ENCODE measurements at places on chromosomes 7 and 10.

GRCh38 chr7:75967055-75967454 lies 27.3 kb downstream of the TMEM120A start:
- DNase-seq, result no peak

DNA sequence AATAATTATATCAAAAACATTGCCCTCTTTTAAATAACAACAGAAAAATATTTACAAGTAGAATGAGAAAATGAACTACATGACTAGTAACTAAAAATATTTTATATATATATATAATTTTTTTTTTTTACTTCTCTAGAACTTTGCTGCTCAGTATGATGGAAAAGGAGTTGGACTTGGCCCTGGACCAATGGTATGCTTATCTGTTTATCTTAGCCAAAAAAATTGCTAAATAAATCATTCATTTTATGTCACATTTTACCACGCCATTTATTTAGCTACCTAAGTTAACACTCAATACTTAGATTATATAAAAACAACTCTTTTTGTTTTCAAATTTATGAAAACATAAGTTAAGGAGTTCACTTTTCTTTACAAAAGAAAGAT lies 6.7 kb downstream of the COL1A2 start:
- DNase-seq, result no peak

DNA sequence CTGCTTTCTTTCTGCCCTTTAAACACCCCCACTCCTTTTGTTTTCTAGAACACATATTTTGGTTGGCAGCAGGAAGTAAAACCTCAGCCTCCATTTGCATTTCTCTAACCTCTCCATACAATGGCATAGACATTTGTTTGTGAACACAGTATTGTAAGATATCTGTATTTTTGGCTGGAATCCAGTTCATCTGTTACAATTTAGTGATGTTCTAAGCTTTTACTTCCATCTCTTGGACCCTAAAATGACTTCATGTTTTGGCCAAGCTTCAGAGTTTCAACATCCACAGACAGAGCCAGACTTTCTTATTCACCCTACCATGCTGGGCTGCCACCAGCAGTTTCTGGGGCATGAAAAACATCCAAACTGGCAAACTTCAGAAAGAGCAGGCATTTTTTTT lies 21.1 kb upstream of the AUTS2 start:
- DNase-seq, result no peak

GRCh38 chr7:78437118-78437517 lies 638.5 kb downstream of the PHTF2 start:
- no peak for DNase-seq

GRCh38 chr7:108034586-108034985 lies 31.6 kb upstream of the LAMB1 start:
- no peak for DNase-seq

- DNase-seq, result peak; percentile 98
Measured at GRCh38 chr10:129963641-129964501, at the start of gene EBF3. TSS of gene EBF3 (minus strand) at chr10:129964274. CDS start at chr10:129963768, 506 bp downstream.

DNA sequence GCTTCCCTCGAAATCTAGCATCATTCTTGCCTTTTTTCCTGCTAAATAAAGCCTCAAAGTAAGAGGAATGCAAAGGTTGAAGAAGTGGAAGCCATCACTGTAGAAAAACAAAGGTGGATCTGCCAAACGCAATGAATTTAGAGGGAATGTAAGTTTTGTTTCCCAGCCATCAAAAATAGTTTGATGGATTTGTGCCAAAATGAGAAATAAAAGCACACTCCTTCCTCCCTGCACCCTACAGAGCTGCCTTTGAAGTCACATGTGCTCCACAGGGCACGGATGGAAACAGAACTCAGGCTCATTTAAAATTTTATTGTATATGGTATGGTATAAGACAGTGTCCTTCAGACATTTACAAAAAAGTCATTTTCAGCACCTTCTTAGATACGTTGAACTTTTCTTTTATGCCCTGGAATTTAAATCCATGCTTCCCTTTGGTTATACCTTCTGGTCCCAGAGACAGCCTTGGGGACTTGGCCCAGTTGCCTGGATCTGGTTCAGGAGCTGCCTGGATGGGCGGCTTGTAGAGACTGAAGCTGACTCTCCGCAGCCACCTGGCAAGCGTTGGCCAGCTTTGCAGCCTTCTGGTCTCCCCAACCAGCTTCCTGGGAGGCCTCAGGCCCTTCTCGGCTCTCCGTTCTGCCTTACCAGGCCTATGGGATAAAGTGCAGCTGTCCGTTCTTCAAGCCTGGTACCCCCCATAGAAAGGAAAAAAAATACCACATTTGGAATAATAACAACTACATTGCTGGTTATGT lies 228.5 kb upstream of the NEBL start:
- no peak for DNase-seq

GRCh38 chr10:103775776-103776175 lies 79.6 kb downstream of the SH3PXD2A start:
- no peak for DNase-seq

GRCh38 chr10:12960334-12960898 lies 41.1 kb downstream of the CCDC3 start:
- no peak for DNase-seq

- DNase-seq, result peak; percentile 48
Measured at GRCh38 chr7:18700147-18700546, 204.6 kb downstream of the HDAC9 start.

DNA sequence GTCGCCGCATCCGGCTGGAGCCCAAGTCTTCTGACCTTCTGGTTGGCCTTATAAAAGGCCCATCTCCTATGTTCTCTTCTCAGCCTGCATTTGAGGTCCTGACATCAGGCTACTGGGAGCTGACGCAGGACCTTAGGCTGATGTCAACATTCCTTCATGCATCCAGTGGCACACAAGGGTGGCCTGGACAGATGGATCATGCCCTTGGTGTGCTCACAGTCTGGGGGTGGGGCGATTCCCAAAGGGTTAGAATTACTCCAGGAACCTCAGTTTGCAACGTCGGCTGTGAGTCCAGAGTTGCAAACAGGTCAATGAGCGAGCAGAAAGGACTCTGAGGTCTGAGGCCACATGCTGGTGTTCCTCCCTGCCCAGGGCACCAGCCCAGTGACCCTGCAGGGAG lies 8.2 kb upstream of the CLIP2 start:
- DNase-seq, result no peak

GRCh38 chr7:77542409-77542808 lies 5.3 kb downstream of the PTPN12 start:
- no peak for DNase-seq

DNA sequence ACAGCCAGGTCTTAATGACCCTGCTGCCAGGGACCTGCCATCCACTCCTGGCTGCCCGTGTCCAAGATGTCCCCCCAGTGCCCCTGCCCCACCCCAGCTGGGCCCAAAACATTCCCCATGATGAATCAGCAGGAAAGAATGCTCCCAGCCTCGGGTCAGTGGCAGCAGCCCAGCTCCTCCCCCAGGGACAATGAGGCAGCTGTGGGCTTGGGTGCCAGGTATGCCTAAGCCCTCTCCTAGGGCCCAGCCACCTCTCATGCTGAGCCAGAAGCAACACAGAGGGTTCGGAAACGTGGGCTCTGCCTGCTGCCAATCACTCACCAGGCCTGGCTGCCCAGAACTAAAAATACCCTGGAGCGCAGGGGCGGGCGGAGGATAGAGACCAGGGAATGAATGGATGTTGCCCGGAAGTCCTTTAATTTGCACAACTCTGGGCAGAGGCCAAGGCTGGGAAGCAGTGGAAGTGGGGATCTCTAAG lies 1.5 kb upstream of the LOXL4 start:
- peak; percentile 47 for DNase-seq

DNA sequence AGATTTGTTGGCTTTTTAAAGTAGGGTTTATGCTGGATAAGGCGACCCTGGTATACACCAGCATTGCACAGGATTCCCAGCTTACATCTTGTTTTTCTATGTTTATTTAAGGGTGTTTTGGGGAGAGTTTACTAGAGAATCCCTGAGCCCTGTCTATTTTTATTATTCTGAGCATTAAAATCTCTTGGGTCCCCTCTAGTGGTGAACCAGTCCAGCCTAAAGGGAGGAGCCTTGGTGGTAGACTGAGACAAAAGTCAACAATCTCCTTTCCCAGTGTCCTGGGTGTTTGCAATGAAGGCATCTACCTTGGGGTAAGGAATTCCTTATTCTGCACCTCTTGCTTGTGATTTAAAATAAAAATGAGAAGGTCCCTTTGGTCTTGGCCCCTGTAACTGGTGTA lies 38.2 kb downstream of the ANTXRL start:
- no peak for DNase-seq

- no peak for DNase-seq
Measured at GRCh38 chr10:57849691-57850357, 417.9 kb downstream of the IPMK start.

DNA sequence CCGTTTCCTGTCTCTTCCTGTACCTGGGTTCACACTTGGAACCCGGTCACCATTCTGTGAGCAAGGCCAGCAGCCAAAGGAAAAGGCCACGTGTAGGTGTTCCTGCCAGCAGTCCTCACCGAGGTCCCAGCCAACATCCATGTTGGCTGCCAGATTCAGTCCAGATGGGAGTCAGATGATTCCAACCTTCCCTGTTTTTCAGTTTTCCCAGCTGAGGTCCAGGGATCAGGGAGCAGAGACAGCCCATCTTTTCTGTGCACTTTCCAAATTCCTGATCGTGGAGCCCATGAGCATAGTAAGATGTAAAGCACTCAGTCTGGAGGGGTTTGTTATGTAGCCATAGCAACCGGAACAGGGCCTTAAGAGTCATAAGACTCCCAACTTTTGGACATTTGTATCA lies 3.9 kb upstream of the PVRIG start:
- DNase-seq, result no peak

- no peak for DNase-seq
Measured at GRCh38 chr10:131724169-131724545, 176.7 kb upstream of the PPP2R2D start.

- DNase-seq, result peak; percentile 72
Measured at GRCh38 chr7:31744294-31744874, 57.4 kb downstream of the PPP1R17 start.

DNA sequence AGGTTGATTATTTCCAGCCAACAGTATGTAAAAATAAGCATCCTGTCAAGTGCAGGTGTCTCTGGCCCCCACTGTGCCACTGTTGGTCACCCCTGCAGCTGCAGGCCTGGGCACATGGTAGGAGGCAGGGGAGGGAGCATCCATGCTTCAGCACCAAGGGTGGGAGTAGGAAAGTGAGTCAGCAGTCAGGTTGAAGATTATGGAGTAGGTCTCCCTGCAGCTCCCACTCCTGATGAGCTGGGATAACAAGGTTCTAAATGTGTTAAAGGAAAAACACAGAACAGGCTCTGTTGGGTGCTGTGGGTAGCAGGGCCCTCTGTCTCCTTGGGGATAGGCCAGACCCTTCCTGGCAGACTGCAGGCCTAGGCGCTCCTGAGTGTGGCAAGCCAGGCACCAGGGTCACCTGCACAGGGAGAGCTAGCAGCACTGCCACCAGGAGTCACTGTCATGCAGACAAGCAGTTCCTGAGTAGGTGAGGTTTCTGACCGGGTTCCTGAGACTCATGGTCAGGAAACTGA lies 59.3 kb downstream of the NUDCD3 start:
- no peak for DNase-seq

DNA sequence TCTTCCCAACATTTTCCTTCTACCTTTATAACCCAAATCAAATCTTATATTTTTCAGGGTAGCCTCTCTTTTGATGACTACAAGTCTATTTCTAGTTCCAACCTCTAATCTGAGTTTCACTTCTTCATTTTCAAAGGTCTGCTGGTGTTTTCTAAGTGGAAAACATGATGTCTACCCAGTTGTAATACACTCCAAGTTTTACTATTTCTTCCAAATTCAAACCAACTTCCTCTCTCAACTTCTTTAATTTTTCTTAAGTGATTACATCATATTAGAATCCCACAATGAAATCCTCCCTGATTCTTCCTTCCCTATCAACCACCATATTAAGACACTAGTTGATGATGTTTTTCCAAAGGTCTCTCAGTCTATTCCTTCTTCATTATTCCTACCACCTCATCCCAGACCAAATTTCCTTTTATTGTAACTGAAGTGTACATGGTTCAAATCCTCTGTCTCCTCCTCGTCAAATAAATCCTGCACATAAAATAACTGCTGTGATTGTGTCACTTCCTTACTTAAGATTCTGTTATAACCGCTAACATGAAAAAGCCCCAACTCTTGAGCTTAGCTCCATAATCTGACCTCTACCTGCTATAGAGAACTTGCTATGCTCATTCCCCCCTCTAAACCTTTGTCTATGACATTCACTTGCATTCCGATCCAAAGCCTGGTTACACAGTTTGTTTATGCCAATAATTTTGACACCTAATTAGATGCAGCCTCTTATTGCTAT lies 12.7 kb downstream of the TAS2R38 start:
- DNase-seq, result no peak

- no peak for DNase-seq
Measured at GRCh38 chr7:100275120-100275519, 32.4 kb upstream of the SPDYE3 start.

DNA sequence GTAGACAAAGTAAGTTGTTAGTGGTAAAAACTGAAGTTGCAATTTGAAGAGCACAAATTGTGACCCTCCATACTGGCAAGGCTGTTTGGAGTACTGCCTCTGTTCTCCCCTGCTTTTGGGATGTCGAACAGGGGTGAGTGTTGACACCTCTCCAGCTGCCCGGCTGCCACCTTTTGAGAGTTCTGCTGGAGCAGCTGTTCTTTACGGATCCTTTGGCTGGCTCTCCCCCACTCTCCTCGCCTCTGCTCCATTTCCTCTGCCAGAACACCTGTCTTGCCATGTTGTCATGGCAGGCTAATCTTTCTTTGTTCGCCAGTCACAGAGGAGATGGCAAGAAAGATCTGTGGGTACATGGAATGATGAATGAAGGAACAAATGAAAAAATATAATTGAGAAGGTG lies 34.9 kb downstream of the INSYN2A start:
- DNase-seq, result no peak

- DNase-seq, result no peak
Measured at GRCh38 chr10:50293513-50294313, 42.4 kb upstream of the ASAH2 start.

DNA sequence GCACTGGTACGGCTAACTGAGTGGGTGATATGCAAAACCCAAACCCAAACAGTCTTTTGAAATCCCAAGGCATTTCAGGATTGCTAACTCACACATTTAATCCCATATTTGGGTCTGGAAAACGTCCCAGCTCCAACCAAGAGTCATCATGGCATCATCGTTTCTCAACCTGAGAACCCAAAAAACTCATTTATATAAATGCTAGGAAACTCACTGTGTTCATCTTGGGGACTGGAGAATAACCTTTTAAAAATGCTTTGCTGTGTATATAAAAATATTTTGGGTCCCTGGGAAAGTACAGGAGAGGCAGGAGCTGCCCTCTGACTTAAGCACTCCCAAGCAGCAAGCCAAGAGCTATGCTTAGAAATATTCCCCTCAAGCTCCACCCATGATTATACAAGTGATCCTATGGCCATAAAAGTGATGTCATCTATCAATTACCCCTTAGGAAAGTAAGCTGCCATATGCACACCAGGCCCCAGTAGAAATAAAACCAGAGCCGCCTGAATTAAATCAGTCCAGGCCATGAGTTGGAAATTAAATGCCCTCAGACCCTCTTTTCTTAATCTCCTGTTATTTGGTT lies 352.1 kb downstream of the FRMD4A start:
- DNase-seq, result no peak
